Nephron progenitor cell (in vitro differentiated cells): ENCODE measurements at places on chromosomes 13 and 19.

DNA sequence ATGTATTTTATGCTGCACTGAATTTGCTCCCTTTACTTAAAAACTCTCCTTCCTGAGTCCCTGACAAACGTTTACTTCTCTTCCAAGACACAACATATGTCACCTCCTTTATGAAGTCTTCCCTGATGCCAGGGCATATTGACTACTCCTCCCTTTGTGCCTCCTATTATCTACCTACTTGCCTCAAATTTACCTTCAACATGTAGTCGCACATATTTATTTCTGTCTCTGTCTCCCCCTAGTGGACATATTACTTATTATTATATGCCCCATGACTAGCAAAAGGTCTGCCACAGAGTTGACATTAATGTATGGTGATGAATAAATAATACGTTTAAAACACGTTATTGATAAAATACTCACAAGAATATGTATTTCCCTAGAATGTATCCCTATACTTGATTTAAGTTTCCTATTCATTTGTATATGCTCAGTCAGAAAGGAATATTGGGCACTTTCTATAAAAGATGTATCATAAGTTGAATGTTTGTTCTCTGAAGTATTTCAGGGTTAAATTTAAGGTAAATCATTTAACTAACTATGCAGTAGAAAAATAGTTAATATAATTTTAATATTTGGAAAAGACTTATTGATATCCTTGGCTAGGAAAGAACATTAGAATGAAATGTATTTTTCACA lies 250.3 kb upstream of the ATXN8OS start:
- H3K4me3 ChIP-seq: no peak overlapping the region
- H3K27me3 ChIP-seq: no peaks in the 10 kb centered on the region
- H3K4me1 ChIP-seq: no peaks in the 10 kb centered on the region

DNA sequence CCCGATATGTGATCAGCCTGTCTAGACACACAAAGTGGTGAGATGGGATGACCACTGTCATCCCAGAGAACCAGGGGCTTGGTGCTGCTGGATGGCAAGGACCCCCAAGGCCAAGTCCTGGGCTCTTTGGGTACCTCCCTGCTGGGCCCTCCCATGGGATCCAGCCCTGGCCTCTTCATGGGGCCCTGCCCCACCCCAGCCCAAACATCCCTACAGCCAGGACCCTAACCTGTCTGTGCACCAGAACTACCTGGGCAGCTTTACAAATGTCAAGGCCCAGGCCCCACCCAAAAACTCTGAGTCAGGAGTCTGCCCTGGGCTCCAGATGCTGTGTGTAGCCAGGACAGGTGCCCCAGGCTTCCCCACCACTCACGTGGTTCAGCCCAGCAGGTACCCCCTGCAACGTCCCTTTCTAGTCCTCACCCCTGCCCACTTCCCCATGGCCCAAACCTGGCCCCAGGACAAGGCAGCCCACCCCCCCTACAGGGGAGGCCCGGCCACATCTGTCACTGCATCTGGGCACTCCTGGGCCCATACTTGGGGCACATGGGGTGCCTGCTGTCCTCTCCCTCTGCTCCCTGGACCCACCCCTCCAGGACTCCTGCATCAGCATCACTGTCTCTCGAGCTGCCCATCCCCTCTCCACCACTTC lies 233.5 kb downstream of the TUBA3C start:
- no peaks in the 10 kb centered on the region for H3K27me3 ChIP-seq
- no peak overlapping the region for H3K4me3 ChIP-seq
- no peaks in the 10 kb centered on the region for H3K36me3 ChIP-seq
- H3K4me1 ChIP-seq: no peaks in the 10 kb centered on the region
- no peak overlapping the region for H3K27ac ChIP-seq
- no peak for DNase-seq

GRCh38 chr19:4606921-4607678 lies 32.2 kb upstream of the TNFAIP8L1 start:
- DNase-seq: peak; percentile 88
- H3K27me3 ChIP-seq: peaks cover 27% of the 10 kb centered on the region
- H3K27ac ChIP-seq: no peak overlapping the region
- H3K4me3 ChIP-seq: no peak overlapping the region

GRCh38 chr13:30371649-30372265 lies 50.5 kb upstream of the UBE2L5 start:
- no peak overlapping the region for H3K4me3 ChIP-seq
- DNase-seq: no peak
- H3K4me1 ChIP-seq: peaks cover 38% of the 10 kb centered on the region
- no peaks in the 10 kb centered on the region for H3K36me3 ChIP-seq
- peak overlapping the region; percentile 76 for H3K27ac ChIP-seq

DNA sequence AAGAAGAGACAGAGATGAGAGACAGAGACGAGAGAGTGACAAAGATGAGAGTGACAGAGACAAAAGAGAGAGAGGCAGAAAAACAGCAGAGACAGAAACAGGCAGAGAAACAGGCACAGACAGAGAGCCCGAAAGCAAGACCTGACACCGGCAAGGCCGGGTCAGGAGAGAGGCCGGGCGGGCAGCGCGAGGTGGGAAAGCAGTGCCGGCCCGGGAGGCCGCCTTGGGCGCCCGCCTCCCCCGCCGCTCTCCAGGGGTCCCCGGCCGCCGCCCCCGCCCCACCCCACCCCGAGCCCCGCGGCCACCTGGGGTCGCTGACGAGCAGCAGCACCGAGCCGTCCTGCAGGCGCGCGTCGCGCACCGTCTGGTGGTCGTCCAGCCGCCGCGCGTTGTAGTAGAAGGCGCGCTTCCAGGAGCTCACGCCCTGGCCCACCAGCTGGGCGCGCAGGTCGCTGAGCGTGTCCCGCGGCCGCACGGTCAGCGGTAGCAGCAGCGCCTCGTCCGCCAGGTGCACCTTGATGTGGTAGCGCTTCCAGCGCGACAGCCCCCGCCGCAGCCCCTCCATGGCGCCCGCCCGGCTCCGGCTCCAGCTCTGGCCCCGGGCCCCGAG lies at the start of gene TINCR:
Gene TINCR (minus strand): TSS at position 594 of the 610 bp plus-strand sequence.
- H3K4me3 ChIP-seq: no peak within 1 kb of the TSS
- peak; percentile 70 for DNase-seq
- H3K27ac ChIP-seq: no peak within 1 kb of the TSS
